Muscle of arm (tissue), 14 donors: ENCODE measurements at places on chromosomes 3 and 15. TPM values are rescaled to one million over a fixed set of nuclear protein-coding genes. Genes with fewer than 3 reads are reported as not detected.

DNA sequence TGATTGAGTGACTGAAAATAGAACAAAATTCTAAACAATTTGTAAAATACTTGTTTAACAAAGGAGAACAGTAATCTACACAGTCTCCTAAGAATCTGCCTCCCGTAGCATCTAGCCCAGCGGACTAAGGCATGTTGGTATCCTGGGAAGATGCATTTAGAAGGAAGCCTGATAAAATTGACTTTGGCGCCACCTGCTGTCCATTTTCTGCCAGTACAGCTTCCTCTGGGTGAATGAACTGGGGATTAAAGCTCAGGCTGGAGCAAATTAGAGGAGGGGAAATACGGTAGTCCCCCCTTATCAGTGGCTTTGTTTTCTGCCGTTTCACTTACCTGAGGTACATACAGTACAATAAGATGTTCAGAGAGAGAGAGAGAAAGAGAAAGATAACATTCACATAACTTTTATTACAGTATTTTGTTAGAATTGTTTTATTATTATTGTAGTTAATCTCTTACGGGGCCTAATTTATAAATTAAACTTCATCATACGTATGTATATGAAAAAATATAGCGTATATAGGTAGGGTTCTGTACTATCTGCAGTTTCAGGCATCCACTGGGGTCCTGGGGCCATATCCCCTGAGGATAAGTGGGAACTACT is 191.6 kb downstream of the GAP43 start:
- peak; percentile 70 for DNase-seq

ERC2 gene
- polyA plus RNA-seq = 1.7 TPM

DNA sequence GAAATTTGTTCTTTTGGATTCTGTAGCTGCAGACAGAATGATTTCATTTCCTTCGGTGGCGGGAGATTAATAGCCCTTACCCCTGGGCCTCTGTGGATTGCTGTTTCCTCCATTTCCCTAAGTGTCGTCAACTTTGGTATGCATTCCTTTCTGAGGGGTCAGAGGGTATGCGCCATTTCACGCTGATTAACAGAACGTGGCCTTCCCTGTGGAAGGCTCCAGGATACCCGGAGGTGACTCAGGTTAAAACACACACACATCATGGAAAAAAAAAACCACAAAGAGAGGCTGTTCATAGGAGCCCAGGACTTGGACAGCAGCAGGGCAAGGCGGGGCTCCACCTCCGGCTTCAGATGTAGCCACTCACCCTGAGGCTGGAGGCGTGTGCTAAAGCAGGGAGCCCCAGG is 51.9 kb downstream of the EPHB1 start:
- DNase-seq = no peak

DNA sequence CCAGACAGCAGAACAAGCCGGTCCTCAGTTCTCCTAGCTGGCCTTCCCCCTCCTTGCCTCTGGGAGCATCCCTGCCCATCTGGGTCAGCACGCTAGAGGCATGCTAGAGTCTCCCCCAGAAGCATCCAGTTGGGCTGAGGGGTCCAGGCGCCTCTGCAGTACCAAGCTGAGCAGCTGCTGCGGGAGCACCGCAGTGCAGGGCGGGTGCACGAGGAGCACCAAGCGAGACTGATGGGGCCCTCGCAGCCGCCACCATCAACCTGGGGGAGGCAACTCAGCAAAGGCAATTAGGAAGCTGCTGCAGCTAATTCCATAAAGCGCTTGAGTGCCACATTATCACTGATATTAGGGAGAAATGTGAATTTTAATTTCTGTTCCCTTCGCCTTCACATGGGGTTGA is 12.4 kb downstream of the CACNA2D3 start:
- DNase-seq = no peak

DNA sequence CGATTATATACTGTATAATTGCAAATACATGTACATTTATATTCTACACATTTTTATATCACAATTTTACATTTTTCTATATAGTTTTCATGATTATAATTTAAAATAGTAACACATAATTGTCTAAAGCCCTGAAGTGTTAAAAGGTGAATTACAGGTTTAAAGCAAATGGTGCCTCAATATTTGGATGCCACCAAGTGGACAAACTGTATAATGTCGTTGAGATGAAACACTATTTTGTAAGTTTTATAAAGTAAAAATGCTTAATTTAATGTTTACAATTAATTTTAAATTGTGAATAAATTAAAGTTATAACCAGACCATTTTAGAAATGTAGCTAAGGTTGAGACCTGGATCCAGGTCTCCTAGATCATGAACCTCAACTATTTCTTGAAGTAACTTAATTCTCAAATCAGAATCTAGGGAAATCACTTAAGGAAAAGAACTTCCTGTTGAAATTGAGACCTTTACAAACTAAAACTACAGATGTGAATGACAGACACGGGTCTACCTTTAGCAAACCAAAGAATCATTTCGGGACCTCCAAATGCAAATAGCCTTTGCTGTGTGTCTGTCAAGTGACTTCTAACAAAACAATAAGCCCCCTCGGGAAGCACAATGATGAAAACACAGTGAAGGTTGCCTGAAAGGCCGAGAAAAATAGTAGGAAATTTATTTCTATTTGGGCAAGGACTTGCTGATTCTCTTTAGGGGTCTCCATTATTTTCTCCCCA is 37.8 kb downstream of the EHHADH start:
- no peak for DNase-seq

GRCh38 chr3:197847866-197848401 is 56.9 kb downstream of the LRCH3 start:
- no peak for DNase-seq

DNA sequence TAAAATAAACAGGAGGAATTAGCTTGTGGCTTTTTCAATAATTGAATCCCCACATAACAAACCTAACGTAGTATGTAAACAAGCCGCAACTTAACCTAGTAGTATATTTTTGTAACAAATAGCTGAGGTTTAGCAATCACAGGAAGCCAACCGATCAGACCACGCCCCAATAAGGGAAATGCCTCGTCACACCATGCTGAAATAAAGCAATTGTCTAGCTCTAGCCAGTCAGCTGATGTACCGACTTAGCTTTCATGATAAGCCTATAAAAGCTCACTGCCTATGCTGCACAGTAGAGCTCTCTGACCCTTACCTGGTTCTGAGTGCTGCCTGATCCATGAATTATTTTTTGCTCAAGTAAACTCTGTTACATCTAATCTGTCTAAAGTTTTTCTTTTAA is 208.9 kb downstream of the ROBO1 start:
- no peak for DNase-seq

FAM107A gene
- polyA plus RNA-seq = 0.80 TPM

GOLIM4 gene
- 49.6 TPM for polyA plus RNA-seq
